Right atrium auricular region (tissue), 2 donors: ENCODE measurements at places on chromosomes 11 and 22.

- peak; percentile 81 for DNase-seq
Observed at GRCh38 chr11:10385696-10386095, 69.4 kb upstream of the AMPD3 start.

GRCh38 chr11:86800076-86800959 lies at the start of gene PRSS23:
PRSS23 (plus strand) TSS chr11:86800542; CDS start chr11:86807644, 7,102 bp downstream.
- DNase-seq: no peak

GRCh38 chr11:134228625-134229024 lies 4.2 kb downstream of the VPS26B start:
- no peak for DNase-seq

DNA sequence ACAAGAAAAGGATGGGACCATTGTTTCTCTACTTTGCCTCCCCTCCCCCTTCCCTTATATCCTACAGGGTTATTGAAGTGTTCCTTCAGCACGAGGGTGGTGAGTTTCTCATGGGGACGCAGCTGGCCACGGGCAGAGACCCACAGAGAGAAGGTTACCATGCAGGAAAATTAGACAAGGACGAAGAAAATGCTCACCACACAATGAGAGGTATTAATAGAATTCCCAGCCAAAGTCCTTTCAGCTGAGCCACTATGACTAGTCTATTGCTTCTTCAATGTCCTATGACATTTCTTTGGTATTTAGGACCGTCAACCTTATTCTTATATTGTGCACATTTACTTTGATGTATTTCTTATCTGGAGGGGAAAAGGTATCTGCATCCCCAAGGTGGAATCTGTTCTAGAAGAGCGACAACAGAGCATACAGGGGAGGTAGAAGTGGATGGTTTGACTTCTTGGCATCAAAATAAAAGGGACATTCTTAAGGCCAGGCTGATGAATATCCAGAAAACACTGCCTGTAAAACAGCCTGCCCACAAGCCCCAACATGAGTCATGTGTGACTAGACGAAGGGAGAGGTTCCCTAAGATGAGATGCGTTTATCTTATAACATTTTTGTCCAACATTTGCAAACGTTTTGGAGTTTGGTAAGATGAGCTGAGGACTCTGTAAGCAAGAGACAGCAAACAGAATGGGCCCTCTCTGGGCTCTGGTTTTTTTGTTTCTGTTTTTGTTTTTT lies 209.8 kb upstream of the NARS2 start:
- no peak for DNase-seq

- DNase-seq: no peak
Observed at GRCh38 chr22:16955081-16955480, 52.9 kb downstream of the GAB4 start.

- DNase-seq: peak; percentile 38
Observed at GRCh38 chr11:2300936-2301630, 635 bp downstream of the C11orf21 start.

- no peak for DNase-seq
Observed at GRCh38 chr11:16862726-16863125, 124.3 kb downstream of the C11orf58 start.

GRCh38 chr11:117743121-117743815 lies 53.7 kb downstream of the DSCAML1 start:
- DNase-seq: no peak

GRCh38 chr11:95676308-95676707 lies 113.3 kb downstream of the FAM76B start:
- no peak for DNase-seq

DNA sequence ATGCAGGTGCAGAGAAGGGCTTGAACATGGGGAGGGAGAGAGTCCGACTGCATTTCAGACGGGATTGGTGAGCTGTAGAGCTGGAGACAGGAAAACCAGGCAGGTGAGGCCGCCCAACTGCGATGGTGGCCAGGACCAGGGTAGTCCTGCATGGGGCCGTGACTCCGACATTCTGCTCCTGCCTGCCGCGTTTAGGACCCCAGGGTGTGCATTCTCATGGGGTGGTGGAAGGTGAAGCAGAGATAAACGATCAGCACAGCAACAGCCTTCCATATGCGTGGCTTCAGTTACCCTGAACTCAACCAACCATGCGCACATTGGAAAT lies 29.3 kb downstream of the SHANK2 start:
- no peak for DNase-seq

GRCh38 chr11:64935359-64936081 lies at the start of gene GPHA2:
GPHA2 (minus strand) TSS chr11:64935893; CDS start chr11:64935460, 433 bp downstream.
- no peak for DNase-seq

DNA sequence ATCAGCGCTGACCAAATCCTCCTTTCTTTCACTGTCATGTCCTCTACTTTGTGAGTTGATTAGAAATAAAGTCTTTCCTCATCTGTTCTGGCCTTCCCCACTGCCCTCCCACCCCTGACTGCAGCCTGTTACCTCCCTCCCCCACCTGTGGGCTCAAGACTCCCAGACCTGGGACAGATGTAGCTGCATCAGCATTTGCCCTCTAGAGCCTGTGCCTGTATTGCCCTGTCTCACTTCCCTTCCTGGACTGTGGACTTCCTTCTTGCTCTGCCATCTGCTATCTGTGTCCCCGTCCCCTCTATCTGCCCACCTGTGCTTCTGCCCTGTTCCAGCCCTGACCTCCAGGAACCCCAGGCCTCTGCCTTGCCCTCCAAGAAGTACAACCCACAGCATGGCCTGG lies 122.5 kb downstream of the GALNT18 start:
- no peak for DNase-seq

DNA sequence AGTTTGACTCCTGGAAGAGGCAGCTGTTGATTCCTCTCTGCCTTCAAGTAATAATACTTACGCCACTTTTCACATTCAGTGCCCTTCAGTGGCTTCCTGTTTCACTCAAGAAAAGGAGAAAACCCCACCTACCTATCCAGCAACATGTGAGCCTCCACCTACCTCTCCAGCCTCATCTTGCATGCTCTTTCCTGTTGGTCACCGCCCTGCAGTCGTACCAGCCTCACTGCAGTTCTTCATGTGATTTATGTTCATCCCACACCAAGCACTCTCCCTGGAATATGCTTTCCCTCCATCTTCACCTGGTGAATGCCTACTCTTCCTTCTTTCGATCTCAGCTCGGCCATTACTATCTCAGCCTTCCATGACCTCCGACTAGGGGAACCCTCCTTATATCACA lies 21.8 kb upstream of the YWHAH start:
- DNase-seq: no peak

DNA sequence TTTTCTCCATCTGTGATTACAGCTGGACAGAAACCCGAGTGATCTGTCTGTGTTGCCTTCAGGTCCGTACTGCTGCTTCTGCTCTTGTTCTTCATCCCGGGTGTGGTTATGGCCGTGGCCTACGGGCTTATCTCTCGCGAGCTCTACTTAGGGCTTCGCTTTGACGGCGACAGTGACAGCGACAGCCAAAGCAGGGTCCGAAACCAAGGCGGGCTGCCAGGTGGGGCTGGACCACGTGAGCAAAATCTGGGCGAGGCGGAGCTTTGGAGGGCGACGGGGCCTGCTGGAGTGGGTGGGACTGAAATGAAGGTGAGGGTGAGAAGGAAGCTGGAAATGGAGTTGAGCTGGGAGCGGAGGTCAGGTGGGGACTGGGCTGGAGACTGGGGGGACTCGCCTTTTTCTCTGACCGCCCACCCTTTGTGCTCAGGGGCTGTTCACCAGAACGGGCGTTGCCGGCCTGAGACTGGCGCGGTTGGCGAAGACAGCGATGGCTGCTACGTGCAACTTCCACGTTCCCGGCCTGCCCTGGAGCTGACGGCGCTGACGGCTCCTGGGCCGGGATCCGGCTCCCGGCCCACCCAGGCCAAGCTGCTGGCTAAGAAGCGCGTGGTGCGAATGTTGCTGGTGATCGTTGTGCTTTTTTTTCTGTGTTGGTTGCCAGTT lies 11.1 kb downstream of the CCKBR start:
- DNase-seq: no peak

DNA sequence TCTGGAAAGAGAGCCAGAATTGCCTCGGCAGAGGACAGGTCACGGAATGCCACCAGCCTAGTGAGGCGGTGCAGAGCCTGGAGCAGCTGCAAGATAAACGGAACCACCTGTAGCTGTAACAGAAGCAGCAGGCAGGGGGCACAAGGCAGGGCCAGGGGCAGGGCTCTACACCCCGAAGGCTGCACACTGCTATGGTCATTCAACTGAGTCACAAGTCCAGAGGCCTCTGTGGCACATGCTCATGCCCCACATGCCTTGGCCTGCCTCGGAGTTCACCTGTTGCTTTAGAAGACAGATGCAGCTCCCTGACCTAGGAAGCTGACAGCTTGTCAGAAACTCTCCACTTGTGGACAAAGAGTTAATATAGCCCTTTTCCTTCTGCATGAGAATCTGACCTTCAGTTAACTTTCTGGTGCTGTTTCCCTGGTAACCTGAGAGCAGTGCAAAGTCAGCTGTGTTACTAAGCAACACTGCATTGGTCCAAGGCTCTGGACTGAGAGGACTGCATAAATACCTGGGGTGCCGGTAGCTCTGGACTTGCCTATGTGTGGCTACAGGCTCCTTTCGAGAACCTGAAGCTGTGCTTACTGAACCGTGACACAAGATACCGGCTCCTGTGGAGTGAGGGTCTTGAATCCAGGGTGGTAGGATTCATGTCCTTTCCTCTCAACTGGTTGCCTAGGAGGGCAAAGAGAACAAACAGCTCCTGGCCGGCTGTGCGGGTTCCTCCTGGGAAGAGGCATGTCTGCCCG lies 10.5 kb downstream of the COMMD9 start:
- no peak for DNase-seq

- no peak for DNase-seq
Observed at GRCh38 chr11:5476186-5476819, 12.2 kb upstream of the OR52D1 start.

DNA sequence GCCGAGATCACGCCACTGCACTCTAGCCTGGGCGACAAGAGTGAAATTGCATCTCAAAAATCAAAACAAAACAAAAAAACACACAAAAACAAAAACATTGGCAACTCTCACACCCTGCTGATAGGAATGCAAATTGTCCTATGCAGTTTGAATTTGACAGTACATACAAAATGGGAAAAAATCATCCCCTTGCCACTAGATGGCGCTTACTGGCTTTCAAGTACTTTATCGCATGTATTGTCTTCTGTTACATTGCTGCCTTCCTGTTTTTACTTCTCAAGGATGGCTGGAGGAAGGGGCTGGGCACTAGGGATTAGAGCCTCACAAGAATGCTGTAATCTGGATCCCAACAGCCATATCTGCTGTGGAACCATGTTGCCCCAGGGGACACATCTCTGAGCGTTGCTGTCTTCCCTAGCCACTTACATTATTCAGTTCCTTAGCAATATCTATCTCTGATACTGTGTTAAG lies 59.4 kb upstream of the A4GALT start:
- no peak for DNase-seq

GRCh38 chr11:129950101-129951091 lies 52.2 kb downstream of the PRDM10 start:
- DNase-seq: peak; percentile 63

DNA sequence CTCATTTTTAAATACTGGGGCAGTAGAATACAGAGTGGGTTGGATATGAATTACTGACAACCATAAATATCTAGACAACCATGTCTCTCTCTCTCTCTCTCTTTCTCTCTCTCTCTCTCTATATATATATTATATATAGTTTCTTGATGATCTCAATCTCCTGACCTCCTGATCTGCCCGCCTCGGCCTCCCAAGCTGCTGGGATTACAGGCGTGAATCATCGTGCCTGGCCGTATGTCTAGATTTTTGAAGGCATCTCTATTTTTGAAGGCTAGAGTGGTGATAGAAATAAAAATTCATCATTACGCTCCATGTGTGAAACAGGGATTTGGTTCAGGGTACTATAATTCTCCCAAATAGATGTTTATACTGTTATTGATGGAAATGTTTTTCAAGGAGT lies 84.1 kb downstream of the DDX10 start:
- no peak for DNase-seq

DNA sequence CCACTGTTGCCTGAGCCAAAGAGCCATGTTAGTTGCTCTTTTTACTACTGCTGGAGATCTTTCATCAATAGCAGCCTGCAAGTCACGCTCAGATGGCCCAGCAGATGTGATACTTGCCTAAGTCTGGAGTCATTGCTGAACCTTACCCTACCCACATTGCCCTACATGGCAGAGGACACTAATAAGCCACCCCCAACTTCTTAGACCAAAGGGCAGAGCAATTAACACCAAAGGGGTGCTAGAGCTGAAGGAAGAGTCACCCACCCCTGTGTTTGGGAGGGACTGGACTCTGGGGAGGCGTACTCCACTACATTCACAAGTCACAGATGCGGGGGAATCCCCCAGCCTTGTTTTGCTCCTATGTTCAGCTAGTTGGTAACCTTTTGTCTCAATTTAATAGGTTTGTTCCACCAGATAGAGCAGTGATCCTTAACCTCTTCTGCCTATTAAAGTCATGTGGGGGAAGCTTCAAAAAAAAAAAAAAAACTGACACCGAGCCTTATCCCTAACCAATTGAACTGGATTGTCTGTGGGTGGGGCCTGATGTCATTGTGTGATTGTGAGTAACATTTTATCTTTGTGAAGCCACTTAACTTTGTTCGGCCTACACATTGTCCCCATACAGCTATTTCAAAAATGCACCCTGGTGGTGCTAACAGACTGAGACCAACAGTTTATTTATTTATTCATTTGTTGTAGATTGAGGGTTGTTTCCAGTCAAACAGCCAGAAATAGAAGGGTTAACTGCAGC lies 13.1 kb downstream of the ADM start:
- DNase-seq: no peak

GRCh38 chr11:121688055-121688491 lies 235.3 kb upstream of the SORL1-AS1 start:
- DNase-seq: no peak

- no peak for DNase-seq
Observed at GRCh38 chr22:25853501-25854284, 111.7 kb downstream of the MYO18B start.

DNA sequence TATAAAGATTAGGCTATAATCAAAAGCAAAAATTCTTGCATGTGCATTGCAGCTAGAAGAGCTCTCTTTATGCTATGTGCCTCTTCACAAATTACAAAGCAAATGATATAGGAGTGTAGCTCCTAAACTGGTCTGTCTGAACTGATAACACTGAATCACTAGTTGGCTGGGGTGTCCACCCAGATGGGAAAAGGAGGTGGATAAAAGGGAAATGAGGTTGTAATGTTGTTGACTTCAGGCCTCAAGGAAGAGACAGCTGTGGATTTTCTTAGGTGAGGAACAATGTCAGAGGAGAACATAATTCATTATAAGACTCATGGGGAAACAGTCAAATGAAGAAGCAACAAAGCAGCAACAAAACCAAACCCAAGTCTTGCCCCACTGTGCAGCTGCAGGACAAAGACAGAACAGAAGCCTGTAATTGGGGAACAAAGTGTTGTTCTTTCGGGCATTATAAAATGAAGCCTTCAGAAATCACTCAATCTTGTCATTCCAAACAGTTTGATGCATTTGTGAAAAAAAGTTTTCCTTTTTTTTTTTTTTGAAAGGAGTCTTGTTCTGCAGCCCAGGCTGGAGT lies 130.1 kb upstream of the DDI1 start:
- DNase-seq: no peak

- no peak for DNase-seq
Observed at GRCh38 chr22:27656970-27657369, 144.6 kb downstream of the MN1 start.

DNA sequence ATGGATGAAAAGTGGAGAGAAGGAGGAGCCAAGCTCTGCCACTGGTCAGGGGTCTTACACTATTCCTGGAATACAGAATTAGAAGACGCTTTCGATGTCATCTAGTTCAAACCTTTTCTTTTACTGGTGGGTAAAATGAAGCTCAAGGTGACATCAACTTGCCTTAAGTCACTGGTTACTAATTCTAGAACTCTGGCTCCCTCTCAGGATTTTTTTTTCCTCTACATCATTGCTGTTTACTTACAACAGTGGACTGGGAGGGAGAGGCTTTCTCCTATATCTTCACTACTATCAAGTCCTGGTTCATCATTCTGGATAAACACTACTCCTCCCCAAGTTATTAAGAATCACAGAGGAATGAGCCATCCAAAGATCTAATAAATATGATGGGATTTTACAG lies 82.9 kb downstream of the ETS1 start:
- no peak for DNase-seq
